ENCODE measurements at places on chromosomes 2 and 18. TPM values are rescaled to one million over a fixed set of nuclear protein-coding genes. Genes with fewer than 3 reads are reported as not detected.

CCDC141 gene
- 116 TPM for total RNA-seq

DSC3 gene
- 0.08 TPM for total RNA-seq

IL36G gene
- not detected for total RNA-seq

ALKAL2 gene
- total RNA-seq = 0.62 TPM

PLA2R1 gene
- total RNA-seq = 3.4 TPM

GPR35 gene
- 2.2 TPM for total RNA-seq

FAM237A gene
- 1.2 TPM for total RNA-seq

IL36B gene
- total RNA-seq = not detected

ELOA2 gene
- not detected for total RNA-seq

TEKT4 gene
- total RNA-seq = 0.16 TPM

AGAP1 gene
- 23.5 TPM for total RNA-seq

CNGA3 gene
- total RNA-seq = not detected

CYS1 gene
- total RNA-seq = 3.2 TPM

MYOM1 gene
- total RNA-seq = 611 TPM

NEURL3 gene
- total RNA-seq = 0.14 TPM

PDE11A gene
- total RNA-seq = 4.4 TPM

FN1 gene
- 92.2 TPM for total RNA-seq

EFHD1 gene
- 26.3 TPM for total RNA-seq

UNC80 gene
- total RNA-seq = not detected

ZNF804A gene
- total RNA-seq = 0.05 TPM

TUBA3D gene
- 138 TPM for total RNA-seq

STARD6 gene
- total RNA-seq = not detected

ANKRD30B gene
- total RNA-seq = not detected

TM4SF20 gene
- total RNA-seq = not detected

TNS1 gene
- 705 TPM for total RNA-seq

MRPL19 gene
- total RNA-seq = 53.9 TPM
